CMK (cell line): ENCODE measurements at places on chromosomes 6 and 20.
A peak's percentile ranks its signal among the peaks of the same experiment; 100 is the strongest.

- DNase-seq: no peak
Observed at GRCh38 chr6:45795678-45796077, 220.0 kb downstream of the CLIC5 start.

GRCh38 chr6:38604700-38605099 is 35.0 kb downstream of the BTBD9 start:
- DNase-seq: no peak

DNA sequence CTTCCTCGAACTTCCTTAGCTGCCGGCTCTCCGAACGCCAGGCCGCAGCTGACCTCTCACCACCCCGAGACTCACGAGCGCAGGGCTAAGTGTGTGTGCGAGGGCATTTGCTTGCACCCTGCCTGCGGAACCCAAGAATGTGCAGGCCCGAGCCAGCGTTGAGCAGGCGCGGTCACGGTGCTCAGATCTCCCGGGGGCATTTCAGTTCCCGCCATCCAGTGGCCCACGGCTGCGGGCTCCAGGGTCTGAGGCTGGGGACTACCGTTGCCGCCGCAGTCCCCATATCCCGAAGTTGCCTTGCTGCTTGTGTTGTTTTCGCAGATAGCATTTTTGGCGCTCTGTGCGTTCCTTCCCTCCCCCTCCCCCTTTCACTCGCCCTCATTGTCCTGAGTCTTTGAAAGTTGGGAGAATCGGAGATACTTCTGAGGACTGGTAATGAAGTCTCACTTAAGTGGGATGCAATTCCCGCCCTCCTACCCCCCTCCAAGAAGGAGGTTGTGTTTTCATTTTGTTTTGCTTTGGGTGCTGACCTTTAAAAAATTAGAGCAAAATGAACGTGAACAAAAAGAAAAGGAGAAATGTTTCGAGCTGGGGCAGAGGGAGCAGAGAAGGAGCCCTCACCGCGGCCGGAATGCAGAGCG is 1.7 kb downstream of the NR2E1 start:
- DNase-seq: no peak

DNA sequence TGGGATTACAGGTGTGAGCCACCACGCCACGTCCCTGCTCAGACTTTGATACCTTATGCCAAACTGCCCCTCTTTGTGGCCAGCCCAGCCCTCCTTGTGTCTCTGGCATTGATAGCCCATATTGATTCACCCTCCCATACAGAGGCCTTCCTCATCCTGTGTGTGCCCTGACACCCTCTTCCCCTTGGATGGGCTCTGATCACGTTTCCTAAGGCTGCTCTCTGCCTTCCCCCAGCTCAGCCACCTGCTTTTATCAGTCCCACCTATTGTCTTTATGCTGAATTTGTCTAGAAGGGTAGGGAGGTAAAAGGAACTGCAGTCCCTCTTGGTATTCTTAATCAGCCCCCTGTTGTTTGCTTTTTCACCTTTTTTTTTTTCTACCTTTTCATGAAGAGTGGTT is 95.9 kb downstream of the CDKAL1 start:
- no peak for DNase-seq

DNA sequence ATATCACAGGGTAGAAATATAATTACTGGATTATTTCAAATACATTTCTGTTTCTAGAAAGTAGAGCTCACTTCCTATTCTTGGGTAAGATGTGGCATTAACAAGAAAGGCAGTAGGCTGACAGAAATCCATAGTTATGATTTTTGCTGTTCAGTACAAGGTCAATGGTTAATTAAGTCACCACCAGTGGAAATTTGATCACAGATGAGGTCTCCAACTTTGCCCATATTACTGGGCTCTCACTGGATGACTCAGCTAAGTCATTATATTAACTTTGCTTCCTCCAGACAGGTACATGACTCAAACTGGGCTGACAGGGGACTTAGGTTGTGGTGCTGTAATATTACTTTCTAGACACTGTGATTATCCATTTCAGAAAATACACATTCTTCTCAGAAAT is 212.4 kb downstream of the GRIK2 start:
- DNase-seq: no peak

- no peak for DNase-seq
Observed at GRCh38 chr20:21102603-21103311, 3.4 kb downstream of the LINC00237 start.

DNA sequence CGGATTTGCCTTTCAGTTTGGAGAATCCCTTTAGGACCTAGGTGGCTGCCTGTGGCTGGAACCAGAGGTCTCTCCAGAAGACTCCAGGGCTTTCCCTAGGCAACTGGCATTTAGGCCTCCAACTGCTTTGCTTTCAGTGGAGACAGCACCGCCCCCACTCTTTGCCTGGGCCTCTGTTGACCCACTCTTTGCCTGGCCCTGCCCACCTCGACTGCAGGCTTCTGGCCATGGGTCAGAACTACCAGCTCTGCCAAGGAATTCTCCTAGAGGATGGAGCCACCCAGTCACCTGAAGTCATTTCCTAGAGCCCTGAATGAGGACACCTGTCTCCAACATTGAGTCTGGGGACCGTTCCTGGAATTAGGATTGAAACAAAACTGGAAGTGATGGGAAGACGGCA is 439.0 kb upstream of the CDH4 start:
- no peak for DNase-seq

GRCh38 chr6:37210313-37210968 is 40.5 kb downstream of the PIM1 start:
- no peak for DNase-seq

DNA sequence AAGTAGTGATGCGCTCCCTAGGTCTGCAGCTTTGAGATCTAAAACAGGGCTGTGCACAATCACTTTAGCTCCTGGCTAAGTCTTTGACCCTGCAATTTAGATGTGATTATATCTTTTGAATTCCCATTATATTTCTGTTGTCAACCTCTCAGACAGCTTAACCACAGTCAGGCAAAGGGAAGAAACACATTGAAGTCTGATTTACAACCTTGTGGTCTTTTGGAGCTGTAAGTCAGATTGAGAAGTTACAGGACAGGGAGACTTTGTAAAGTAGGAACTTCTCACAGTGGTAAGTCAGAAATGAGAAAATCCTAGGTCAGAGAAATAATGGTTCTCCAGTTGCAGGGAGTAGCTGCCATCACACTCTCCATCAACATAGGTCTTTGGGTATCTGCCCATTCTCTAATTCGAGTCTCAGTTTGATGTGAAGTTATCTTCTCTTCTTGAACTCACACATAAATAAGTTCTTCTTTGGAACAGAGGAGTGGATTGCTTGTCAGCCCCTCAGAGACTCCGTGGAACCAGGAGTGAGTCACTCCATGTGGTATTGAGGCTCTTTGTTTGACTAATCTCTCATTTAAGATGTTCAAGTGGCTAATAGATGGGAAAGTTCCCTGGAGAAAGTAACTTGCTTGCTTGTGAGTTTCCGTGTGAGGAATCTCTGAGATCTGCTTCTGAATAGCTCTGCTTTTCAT is 35.0 kb upstream of the SGK1 start:
- no peak for DNase-seq

GRCh38 chr6:154996016-154996590 is 988 bp downstream of the TIAM2 start:
- DNase-seq: no peak

GRCh38 chr20:48143435-48144081 is 358.3 kb upstream of the SULF2 start:
- no peak for DNase-seq

GRCh38 chr6:24321538-24322162 is 36.2 kb downstream of the DCDC2 start:
- DNase-seq: no peak

DNA sequence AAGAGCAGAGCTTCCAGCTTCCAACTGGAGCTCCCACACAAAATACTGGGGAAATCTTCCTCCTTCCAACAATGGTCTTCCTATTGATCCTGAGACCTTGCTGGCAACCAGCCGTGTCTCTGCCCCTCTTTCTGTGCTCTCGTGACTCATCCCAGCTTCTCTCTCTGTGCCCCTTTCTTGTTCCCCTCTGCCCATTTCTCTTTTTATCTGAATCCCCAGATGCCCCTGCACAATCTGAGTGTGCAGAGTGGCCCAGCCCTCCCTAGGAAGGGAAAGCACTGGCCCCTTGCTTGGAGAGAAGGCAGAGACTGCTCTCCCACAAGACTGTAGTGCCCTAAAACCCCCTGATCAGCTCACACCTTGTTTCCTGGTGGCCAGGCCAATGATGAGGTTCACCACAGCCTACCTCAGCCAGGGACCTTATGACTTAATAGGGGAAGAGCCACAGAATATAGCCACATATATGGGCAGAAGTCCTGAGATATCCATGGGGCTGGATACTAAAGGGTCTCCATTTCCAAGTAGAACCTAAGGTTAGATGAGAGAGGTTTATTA is 23.1 kb upstream of the MAS1L start:
- no peak for DNase-seq

- DNase-seq: no peak
Observed at GRCh38 chr20:26135325-26136110, 438.9 kb upstream of the ZNF337 start.

- DNase-seq: no peak
Observed at GRCh38 chr6:12026120-12026519, 14.0 kb downstream of the HIVEP1 start.

DNA sequence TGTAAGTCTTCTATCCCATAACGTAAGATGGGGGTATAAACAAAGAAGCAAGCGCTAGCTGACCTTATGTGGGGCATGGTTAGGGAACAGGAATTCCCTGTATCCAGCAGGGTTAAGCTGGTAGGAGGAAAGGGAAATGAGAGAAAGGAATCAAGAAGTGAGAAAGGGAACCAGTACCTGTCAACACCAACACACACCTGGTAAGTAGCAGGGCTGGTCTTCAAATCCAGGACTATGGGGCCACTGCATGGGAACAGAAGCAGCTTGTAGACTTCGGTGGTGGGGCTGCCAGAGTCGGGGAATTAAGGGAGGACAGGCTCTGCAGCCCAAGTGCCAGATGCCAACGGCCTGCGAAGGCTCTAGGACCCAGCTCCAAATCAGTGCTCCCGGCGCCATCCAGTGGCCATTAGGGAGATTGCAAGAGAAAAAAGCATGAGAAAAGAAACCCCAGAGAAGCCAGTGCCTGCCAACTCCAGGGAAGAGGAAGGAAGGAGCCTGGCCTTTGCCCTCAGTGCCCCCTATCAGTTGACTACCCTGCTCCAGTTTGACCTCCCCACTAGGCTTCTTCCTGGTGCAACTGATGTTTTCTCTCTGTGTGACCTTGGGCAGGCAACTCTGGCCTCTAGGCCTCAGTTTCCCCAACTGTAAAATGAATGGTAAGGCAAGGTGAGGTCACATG is 15.8 kb upstream of the RBPJL start:
- DNase-seq: peak; percentile 69

GRCh38 chr6:169865346-169866139 is 114.1 kb downstream of the ERMARD start:
- DNase-seq: no peak

DNA sequence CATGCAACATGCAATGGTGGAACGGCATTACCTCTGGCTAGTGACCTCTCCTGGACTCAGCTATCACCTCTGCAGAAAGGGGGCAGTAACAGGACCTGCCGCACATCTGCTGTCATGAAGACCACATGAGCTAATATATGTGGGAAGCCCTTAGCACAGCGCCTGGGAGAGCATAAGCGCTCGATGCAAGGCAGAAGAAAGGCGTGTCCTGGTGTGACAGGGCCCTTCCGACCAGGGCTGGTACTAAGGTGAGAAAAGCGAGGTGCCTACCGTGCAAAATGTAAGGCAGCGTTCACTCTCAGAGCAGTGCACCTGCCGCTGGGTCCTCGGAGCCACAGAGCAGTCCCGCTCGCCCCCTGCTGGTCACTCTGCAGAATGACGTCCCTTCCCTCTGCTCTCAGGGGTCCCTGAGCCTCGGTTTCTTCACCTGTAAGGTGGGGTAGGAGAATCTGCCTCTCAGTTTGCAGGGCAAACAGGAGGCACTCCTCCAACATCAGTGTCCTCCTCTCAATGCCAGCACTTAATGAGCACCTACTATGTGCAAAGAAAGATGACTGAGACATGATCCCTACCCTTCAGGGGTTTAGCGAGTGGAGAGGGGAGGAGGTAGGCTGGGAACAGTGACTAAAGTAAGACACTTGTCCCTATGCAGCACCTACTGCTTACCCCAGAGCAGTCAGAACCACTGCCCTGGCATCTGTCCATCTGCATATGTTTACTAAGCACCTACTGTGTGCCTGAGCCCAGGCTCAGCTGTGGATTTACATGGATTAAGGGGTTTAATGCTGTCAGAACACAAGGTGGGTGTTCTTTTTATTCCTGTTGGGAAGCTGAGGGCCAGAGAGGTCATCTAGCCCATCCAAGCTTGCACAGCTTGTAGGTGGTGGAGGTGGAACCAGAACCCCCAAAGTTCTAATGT is 41.1 kb upstream of the PTGIS start:
- peak; percentile 22 for DNase-seq

GRCh38 chr6:52530351-52530750 is 46.5 kb downstream of the TRAM2 start:
- no peak for DNase-seq

DNA sequence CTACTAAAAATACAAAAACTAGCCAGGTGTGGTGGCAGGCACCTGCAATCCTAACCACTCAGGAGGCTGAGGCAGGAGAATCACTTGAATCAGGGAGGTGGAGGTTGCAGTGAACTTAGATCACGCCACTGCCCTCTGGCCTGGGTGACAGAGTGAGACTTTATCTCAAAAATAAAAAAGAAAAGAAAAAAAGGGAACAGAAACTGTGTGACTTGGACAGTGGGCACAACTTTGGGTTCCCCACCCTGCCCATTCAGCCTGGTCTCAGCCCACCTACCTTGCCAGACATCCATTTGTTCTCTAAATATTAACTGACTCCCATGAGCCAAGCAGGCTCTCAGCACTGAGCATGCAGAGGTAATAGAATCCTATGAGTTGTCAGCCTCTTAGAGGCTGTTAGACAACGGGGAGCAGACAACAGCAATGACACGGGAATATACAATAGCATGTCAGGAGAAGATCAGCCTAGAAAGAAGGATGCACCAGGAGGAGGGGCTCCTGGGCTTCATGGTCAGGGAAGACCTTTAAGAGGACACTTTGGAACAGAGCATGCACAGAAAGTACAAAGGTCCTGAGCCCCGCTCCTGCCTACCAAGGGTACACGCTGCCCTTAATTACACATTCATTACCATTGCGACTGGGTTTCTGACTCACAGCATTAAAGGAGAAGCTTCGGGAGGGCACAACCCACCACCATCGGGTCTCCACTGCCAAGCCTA is 20.0 kb downstream of the FAM209B start:
- no peak for DNase-seq

DNA sequence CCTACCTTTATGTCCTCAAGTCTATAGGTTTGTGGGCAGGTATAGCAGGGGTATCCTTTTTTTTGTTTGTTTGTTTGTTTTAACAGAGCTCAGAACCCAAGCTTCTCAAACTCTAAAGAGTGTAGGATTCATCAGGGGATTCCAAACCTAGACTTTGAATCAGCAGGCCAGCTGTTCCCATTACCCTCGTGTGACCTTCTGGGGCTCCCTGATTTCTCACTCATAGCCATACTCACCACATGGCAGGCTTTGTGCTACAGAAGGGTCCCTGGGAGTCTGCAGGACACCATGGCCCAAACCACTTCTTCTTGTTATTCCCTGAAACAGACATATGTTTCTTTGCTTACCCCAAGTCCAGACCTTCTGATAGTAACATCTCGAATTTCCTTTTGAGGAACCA is 350.8 kb upstream of the TSHZ2 start:
- DNase-seq: no peak
